ENCODE measurements at places on chromosomes 6 and 20.

DNA sequence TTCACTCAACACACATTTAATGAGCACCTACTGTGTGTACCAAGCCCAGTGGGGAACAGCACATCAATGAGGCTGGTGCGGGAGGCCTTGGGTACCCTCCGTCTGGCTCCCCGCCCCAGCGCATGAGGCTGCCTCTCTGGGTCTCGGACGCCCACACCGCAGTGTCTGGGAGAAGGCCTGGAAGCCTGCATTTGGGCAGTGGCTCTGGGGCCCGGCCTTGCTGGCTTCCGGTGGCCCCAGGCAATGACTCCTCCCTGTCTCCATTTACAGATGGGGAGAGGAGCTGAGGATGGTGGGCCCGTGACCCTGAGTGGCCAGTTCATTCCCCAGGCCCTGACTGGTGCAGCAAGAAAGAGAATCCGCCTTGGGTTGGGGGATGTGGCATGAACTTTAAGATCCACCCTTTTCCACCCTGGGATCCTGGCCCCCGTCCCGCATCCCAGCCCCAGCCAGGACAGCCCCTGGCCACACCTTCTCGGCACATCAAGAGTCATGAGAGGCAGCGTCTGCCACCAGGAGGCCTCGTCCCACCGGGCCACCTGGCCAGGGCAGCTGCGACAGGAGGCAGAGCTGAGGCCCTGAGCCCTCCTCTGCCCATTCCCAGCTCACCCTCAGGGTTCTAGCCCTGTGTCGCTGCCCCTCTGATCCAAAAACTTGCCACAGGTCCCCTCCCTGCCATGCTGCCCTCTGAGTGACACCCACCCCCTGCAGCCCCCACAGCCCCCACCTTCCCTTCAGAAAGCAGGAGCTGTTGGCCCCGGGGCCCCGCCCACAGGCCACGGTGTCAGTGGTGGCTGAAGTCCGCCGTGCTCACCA, 17.5 kb upstream of the MRGBP start:
- no peak for DNase-seq

- DNase-seq = no peak
Observed at GRCh38 chr20:20442466-20442865, 74.6 kb downstream of the INSM1 start.

DNA sequence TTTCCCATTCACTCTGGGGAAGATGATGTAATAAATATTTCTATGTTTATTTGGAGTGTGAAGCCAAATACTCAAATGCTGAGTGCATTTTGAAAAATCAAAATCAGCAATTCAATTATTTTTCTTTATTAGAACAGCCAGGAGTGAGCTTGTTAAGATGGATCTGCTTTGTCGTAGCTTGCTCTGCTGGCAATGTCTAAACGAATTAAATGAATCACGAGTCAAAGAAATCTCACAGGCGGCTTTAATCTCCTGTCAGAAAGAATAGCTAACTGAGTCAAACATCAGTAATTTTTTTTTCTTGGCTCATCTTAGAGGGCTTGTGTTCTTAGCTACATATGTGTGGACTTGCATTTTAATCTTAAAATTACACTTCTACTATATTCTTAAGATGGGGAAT, 100.2 kb upstream of the HMGN3 start:
- no peak for DNase-seq

GRCh38 chr20:19977373-19977770, 39.8 kb upstream of the NAA20 start:
- no peak for DNase-seq

DNA sequence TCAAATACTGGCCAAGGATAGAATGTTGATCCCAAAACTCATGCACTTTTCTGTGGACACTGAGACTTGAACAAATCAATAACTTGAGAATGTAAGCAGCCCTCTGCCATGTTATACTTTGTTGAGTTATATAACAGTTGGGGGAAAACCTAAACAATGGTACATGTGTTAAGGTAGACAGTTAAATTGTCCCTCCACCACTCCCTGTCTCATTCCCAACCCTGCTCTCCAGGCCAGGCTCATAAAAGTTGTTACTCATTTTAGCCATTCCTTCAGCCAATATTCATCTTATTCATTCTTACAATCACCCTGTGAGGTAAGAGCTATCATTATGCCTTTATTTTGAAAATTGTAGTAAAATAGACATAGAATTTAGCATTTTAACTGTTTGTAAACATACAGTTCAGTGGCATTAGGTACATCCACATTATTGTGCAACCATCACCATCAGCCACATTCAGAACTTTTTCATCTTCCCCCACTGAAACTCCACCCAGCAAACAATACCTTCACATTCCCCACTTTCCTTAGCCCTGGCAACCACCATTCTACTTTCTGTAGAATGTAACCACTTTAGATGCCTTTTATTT, 38.2 kb upstream of the IER3 start:
- DNase-seq = no peak

- DNase-seq = no peak
Observed at GRCh38 chr20:24503352-24503931, 34.0 kb downstream of the SYNDIG1 start.

GRCh38 chr6:69693762-69694161, 103.0 kb downstream of the LMBRD1 start:
- DNase-seq = no peak

- no peak for DNase-seq
Observed at GRCh38 chr20:39137299-39137698, 175.2 kb downstream of the DHX35 start.

- DNase-seq = no peak
Observed at GRCh38 chr6:84390851-84391250, 163.4 kb upstream of the CEP162 start.

DNA sequence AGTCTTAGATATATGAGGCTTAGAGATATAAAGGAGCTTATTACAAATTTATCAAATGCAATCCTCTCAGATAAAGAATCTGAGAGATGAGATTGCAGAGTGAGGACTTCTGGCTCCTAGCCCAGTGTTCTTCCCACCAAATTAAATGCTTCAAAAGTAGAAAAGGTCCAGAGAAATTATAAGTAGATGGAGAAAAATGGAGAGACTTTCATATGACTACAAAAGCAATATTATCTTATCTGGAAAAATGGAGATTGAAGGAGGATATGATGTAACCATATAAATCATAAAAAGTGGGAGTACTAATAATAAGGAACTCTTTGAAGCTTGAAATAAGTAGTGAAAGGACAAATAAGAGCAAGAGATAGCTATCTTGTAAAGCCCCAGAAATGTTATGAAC, 2.8 kb downstream of the KCTD20 start:
- no peak for DNase-seq

DNA sequence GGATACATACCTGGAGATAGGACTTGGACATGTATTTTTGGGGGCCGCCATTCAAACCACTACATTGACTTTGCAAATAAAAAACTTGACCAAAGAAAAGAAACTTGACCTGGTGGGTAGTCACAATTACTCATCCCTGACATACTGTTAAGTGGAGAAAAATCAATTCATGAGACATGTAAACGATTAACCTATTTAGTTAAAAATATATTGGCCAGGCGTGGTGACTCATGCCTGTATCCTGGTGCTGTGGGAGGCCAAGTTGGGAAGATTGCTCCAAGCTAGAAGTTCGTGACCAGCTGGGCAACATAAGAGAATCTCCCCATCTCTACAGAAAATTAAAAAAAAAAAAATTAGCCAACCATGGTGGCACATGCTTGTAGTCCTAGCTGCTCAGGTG, 2.5 kb upstream of the SRSF12 start:
- no peak for DNase-seq

- DNase-seq = no peak
Observed at GRCh38 chr6:109912118-109912517, 66.0 kb upstream of the GPR6 start.

DNA sequence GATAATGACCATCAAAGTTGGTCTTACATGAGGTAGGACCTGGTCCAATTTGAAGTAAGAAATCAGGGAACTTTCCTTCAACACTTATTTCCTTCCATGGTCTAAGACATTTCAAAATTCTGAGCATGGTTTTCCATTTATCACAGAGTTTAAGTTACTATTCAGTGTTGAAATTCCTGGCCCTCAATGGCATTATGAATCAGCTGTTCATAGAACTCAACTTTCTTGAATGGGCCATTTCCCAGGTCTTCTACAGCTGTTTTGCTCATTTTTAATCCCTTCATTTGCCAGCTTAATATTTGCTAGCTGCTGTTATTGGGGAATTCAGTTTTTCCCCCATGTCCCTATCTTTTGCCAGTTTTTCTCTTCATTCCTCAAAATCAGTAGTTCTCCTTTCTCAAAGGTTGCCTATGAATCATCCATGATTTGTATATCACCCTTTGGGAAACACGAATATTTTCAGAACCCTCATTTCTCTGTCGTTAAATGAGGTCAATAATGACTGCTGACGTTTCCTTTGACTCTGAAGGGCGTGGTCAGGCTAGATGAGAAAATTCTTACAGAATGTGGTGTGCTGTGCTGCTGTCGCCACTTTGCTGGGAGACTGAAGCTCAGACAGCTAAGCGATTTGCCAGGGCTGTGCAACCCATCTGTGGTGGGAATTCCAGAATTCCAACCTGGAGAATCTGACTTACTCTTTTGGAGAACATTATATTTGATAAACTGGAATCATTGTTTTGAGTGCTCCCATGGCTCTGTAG, 216.5 kb upstream of the FLRT3 start:
- DNase-seq = no peak
